ENCODE measurements at places on chromosomes 5 and 9. TPM values are rescaled to one million over a fixed set of nuclear protein-coding genes. Genes with fewer than 3 reads are reported as not detected.

DNA sequence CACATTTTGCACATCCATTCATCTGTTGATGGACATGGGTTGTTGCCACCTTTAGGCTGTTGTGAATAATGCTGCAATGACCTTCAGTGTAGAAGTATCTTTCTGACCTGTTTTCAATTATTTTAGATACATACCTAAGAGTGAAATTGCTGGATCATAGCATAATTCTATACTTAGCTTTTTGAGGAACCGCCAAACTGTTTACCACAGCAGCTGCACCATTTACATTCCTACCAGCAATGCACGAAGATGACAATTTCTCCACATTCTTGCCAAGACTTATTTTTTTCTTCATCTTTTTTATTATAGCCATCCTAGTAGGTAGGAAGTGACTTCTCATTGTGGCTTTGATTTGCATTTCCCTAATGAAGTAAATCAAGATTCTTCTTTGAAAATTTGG, 36.5 kb upstream of the ASTN2 start:
- no peak for DNase-seq

DNA sequence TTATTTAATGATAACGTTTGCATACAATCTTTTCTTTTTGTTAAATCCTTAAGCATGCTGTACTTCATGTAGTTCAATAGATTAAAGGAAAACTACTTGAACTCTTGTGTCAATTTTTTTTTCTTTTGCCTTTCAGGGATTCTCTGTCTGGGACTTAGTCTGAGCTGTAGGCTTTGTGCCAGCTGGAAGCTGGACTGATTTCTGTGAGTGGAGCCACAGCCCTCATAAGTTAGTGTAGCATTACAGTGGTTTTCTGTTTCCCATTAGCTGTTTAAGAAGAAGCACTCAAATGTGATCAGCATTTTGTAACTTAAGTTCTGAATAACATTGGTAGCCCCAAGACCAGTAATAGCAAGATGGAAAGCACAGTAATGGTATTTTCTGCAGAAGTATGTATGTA, 330.6 kb upstream of the MEF2C start:
- no peak for DNase-seq

DNA sequence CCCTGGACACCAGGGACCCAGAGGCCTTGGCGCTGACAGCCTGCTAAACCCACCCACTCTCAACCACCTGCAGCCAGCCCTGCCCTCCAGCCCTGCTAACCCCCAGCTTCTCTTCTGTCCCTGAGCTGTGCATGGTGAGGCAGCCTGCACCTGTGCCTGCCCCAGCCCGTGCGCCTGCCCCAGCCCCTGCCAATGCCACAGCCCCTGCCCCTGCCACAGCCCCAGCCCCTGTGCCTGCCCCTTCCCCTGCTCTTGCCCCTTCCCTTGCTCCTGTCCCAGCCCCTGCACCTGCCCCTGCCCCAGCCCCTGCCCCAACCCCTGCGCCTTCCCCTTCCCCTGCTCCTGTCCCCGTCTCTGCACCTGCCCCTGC, 43.3 kb upstream of the IRX4 start:
- no peak for DNase-seq

- DNase-seq: no peak
Observed at GRCh38 chr5:150989695-150990094, 30.7 kb upstream of the GPX3 start.

DNA sequence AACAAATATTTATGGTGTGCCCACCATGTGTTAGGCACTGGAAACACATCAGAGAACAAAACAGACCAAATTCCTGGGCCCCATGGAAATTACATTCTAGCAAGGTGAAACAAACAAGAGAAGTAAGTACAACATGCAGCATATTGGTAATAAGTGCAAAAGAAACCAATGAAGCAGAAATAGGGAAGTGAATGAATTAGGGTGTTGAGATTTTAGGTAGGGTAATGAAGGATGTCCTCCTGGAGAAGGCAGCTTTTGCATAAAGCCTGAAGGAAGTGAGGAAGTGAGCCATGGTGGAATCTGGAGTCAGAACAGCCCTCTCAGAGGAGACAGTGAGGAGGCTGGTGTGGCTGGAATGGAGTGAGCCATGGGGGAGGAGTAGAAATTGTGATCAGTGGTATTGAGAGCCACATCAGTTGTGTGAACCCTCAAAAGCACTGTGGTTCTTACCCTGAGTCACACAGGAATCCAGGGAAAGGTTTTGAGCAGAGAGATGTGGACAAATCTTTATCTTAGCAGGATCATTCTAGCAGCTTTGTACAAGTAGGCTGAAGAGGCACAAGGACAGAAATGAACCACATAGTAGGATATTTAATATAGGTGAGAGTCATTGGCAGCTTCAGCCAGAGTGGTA, 52.7 kb upstream of the ARL15 start:
- no peak for DNase-seq

DNA sequence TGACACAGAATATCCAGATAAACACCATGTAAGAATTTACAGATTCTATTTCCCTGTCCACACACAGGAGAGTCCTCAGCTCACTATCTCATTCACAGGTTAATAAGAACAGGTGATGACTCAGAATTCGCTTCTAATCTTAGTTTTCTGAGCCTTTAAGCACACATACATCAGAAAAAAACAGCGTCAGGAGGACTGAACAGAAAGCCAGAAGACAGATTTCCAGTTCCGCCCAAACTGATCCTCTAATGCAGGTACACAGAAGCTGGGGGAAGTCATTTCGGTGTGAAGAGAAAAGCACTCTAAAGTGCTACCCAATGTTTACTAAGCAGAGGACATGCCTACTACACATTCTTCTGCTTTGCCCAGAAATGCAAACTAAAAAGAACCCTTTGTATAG, 1.6 kb downstream of the CEMIP2 start:
- peak; percentile 35 for DNase-seq

DNA sequence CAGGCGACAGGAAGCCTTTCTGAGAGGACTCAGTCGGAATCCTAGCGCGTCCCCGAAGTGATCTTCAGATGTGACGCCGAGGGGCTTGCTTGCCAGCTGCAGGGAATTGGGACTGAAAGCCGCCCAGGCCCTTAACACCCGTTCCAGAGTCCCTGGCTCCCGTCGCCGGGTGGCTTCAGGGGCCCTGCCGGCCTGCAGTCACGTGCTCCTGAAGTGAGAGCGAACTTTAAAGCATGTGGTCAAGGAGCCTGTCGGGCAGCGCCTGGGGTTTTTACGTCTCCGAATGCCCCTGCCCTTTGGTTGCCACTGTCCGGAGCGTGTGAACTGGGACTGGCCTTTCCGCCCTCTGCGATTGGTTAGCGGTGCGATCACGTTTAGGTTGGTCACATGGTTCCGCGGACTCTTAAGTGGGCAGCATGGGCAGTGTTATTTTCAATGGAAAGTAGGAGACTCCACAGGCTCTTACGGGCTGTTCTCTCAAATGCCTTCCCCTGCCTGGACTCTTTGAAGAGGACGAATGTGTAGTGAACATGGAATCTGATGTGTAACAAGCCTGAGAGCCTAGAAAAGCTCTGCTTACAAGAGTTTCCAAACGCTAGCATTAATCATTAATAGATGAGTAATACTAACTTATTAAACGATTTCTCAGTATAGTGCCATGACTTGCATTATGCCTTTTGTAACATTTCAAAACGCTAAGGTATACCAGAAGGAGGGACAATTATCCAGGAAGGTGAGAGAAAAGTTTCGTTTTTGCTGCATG, 1.9 kb downstream of the VLDLR start:
- DNase-seq: no peak

- no peak for DNase-seq
Observed at GRCh38 chr5:9655641-9656040, 25.5 kb upstream of the TAS2R1 start.

DNA sequence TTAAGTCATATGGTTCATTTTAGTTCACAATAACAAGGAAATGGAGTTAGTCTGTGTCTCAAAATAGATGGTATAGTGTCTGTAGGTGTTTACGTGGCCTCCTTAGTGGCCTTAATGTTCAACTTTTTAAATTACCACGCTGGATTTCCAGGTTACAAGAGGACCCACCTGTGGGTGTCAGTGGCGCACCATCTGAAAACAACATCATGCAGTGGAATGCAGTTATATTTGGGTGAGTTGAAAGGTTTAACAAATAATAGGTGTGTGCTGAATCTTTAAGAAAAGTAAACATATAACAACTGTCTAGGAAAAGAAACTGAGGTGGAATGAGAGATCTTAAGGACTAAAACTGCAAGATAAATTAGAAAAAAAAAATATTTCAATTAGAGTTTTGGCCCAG, 2.9 kb downstream of the UBE2B start:
- no peak for DNase-seq

DNA sequence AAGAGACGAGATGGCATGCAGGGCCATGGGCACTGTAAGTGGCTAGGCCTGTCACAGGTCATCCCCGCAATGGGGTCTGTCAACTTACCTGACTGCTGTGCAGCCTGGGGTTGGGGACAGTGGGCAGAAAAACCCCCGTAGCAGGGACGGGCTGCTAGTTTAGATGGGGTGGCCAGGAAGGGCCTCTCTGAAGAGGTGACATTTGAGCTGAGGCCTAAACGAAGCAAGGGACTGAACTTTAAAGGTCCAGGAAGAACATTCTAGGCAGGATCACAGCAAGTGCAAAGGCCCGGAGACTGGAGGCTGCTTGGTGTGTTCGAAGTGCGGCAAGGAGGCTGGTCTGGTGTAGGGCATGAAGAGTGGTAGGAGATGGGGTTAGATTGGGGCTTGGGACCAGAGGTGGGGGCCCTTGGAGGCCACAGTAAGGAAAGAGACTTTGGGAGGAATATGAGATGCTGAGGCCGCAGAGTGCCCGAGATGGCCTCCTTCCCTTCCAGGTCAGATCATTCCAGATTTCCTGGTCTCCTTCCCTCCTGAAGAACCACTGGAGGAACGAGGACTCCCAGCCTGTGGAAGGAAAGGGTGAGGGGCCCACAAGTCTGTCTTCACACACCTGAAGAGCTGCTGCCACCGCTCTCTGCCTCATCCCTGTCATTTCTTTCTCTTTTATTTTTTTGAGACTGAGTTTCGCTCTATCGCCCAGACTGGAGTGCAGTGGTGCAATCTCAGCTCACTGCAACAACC, 37.9 kb upstream of the SH3PXD2B start:
- DNase-seq: no peak

GRCh38 chr5:149853701-149854100, 90.9 kb downstream of the PDE6A start:
- DNase-seq: no peak

DNA sequence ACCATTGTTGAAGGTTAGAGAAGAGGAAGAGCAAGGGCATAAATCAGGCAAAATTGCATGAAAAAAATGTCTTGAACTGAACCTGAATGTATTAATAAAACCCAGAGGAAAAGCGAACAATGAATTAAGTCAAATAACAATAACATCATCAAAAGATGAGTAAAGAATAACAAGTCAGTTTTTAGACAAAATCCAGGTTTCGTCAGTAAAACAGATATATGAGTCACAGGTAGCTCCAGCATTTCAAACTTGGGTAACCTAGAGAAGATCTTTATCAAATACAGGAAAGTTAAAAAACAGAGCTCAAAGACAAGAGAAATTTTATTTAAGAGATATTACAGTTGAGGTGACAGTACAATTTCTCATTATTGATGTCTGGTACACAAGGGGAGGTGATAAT, 332.4 kb downstream of the EFNA5 start:
- no peak for DNase-seq

PCDHB3 gene
- 1.2 TPM for total RNA-seq

ELOVL7 gene
- 0.13 TPM for total RNA-seq

HACD4 gene
- 8.9 TPM for total RNA-seq

MEGF10 gene
- 0.06 TPM for total RNA-seq

ESM1 gene
- total RNA-seq: 0.40 TPM
